ENCODE measurements at places on chromosomes 2 and 18.

DNA sequence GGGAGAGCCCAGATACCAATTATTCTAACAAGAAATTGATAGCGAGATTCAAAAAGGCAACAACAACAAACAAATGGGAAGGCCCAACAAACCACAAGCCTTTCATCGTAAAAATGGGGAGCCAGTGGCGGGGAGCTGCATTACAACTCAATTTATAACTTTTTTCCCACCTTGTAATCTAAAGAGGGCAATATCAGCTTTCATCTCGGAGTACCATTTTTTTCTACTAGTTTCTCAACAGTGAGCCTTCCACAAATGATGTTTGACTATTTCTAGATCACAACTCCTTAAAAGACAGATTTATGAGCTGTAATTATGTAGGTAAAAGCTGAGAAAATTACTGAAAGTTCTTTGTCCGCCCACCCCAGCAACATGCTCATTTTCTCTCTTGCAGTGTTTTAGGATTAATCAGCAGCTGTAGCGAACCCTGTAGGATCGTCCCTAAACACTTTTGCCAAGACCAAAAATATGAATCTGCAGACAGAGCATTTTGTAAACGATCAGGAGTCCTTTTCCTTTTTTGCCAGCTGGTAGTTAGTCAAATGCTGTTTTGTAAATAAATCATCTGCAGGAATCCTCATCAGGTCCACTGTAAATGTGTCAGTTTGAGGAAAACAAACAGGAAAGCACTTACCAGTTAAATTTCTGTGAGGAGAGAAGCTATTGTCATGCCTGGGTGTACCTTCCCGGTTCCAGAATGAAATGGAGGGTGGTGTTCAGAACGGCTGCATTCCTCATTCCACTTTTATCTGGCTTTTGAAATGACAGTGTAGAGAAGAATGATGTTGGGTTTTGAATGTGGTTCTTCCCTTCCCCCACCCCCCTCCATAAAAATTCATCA lies 53.2 kb downstream of the EEF1B2 start:
- no peak for DNase-seq

DNA sequence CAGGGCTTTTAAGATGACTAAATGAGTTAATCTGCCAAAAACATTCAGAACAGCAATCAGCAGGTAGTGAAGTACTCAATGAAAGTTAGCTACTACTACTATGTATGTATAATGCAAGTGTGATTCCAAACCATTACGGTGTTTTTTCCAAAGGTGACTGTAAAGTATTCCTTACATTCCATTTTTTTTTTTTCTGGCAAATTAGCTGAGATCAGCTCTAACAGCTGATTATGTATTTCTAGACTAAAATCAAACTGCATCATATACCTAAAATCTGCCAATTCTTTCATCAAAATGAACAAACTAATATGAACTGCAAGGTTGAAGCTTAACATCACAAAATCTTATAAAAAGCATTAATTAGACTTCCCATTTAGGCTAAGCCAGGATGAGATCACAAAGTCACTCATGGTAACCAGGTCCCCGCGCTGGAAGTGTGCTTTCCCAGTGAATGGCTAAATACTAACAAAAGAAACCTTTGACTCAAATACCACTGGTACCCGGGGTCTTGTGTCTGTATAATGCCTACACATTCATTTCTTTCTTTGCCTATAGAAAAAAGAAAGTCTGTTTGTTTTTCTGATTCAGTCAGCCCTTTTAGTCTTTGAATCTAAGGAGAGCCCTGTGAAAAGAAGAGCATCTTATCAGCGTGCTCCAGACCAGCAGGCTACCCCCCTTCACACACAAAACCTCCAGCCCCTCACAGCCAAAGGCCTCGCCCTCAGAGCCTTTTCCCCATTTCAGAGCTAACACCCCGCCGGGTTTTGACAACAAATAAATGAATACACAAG lies 88.3 kb downstream of the RBMS1 start:
- DNase-seq, result no peak

DNA sequence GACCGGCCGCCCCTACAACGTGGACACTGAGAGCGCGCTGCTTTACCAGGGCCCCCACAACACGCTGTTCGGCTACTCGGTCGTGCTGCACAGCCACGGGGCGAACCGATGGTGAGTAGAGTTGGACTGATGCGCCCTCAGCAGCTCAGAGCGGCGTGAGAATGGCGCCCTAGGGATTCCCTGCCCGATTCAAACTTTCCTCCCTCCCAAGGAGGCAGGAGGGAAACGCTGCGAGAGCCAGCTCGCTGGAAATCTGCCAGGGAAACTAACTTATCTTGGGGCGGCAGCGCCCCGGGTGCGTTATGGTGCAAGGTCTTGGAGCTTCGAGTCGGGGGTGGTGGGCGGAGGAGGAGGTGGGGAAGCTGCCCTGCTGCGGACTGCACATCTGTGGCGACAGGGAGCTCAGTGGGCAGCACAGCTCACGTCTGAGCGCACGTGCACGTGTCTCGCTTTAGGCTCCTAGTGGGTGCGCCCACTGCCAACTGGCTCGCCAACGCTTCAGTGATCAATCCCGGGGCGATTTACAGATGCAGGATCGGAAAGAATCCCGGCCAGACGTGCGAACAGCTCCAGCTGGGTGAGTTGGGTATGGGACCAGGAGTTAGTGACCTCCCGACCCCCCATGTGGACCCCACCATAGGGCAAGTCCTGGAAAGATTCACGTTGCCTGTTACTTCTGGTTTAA lies 697 bp downstream of the ITGA4 start:
- peak; percentile 19 for DNase-seq

GRCh38 chr2:69100220-69100723 lies 87.3 kb downstream of the ANTXR1 start:
- no peak for DNase-seq

DNA sequence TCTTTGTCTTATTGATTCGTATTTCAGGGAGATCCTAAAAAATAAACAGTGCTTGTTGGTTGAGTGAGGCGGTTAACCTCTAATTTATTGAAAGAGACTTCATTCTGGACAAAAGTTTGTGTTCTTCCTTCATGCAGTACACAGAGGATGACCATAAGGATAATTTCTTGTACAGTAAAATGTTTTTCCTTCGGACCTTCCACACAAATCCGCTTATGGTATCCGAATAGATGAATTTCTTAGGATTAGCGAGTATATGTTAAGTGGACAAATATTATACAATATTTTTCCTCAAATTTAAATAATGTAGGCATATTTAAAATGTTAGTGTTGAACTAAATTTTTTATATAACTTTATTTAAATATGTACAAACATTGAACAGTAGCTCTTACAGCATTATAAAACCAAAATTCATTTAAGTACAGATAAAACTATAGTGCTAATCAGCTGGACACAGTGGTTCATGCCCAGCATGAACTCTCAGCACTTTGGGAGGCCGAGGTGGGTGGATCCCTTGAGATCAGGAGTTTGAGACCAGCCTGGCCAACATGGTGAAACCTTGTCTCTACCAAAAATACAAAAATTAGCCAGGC lies 84.4 kb downstream of the LPIN1 start:
- no peak for DNase-seq

DNA sequence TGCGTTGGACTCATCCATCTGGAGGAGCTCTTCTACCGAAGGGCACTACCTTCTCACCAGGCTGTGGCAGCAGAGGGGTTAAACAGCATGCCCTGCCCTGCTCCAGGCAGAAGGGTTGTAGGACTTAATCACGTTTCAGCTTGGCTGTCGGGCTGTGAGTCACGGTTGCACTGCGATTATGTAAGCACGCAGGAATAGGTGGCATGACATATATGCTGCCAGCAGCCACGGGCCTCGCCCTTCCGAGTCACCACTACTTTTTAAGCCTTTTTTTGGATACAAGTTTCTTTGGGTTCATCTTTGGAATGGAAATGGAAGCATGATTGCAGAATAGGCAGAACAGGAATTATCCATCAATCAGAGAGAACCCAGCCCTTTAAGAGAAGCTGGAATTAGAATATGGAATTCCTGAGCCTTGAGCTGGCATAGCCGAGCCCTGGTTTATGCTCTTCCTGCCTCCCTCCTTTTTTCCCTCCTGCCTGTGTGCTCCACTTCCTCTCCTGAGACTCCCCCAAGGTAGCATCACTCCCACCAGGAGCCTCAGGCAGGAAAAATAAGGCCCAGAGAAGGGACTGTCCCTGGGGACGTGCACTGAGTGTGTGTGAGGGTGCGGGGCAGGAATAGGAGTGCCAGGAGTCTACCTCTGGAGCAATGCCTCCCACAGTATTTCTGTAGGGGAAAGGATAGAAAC lies 86.8 kb downstream of the SEMA4F start:
- no peak for DNase-seq

DNA sequence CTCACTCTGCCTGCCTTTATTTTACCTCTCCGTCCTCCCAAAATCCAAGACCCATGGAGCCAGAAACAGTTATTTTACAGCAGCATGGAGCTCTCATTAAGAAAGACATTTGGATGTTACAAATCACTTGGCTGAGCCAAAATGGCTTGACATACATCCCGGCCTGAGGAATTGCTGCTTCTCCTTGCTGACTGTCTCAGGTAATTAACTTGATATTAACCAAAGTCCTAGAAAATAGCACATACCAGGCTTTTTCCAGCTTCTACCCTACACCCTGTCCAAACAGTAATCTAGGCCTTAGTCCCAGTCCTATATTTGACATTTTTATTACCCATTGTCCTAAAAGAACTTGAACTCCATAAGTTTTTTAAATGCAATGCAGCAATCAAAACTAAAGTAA lies 205.0 kb downstream of the TMX3 start:
- DNase-seq, result no peak
